T-helper 17 cell (primary cell): ENCODE measurements at places on chromosomes 7 and 10.

DNA sequence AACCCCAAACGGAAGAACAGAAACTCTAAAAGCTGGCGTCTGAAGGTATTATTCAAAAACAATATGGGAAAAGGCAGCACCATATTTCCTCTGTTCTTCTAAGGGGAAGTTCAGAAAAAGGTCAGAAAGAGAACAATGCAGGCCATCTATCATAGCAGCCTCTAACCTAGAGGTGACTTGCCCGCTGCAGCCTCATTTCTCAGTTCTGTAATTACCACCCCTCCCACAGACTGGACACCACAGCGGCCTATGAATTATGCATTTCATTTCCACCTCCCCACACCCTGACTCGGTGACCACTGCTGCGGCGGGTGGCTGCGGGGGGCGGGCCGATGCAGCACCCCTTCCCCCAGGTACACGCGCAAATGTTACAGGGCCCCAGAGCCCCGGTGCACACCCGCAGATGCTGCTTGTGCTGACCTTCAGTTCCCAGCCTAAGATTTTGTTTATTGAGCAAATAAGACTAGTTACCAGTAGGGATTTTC lies 125.5 kb downstream of the CLEC2L start:
- peak overlapping the region; percentile 77 for H3K4me3 ChIP-seq
- peaks cover 3% of the 10 kb centered on the region for H3K36me3 ChIP-seq
- no peak for DNase-seq
- peaks cover 29% of the 10 kb centered on the region for H3K4me1 ChIP-seq

DNA sequence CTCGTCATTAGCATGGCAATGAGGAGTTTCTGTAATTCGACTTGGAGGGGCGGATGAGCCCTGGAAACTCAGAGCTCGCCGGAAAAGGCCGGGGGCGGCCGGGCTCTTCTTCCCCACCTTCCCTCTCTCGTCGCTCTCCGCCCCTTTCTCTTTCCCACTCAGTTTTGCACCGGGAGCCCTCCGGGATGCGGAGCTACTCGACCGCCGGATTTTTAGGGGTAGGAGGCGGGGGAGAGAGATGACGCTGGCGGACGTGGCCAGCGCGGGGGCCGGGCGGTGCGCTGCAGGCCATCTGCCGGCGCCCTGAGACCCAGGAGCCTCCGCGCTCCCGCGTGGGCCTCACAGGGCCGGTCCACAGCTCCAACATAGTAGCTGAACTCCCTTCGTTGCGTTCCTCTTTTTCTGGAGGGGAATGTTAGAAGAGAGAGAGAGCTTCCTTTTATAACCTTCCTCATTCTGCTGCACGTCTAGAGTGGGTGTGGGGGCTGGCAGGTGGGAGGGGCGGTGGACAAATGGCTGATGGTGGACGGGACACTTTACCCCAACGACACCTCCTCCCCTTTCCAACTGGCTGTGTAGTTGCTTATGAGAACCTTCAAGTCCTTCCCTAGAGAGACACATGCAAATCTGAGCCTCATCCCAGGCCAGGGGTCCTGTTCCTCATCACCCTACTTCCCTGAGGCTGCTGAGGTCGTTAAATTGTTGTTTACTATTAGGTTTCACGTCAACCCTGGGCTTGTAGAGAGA lies 1.1 kb upstream of the HOXA1 start:
- no peak overlapping the region for H3K27ac ChIP-seq
- peaks cover 6% of the 10 kb centered on the region for H3K36me3 ChIP-seq
- H3K27me3 ChIP-seq = peaks cover 84% of the 10 kb centered on the region

- H3K27ac ChIP-seq = no peak overlapping the region
- peaks cover 1% of the 10 kb centered on the region for H3K36me3 ChIP-seq
- peaks cover 48% of the 10 kb centered on the region for H3K27me3 ChIP-seq
- no peak for DNase-seq
- H3K4me1 ChIP-seq = peaks cover 8% of the 10 kb centered on the region
Measured at GRCh38 chr10:3248526-3249306, 76.1 kb upstream of the PITRM1 start.

DNA sequence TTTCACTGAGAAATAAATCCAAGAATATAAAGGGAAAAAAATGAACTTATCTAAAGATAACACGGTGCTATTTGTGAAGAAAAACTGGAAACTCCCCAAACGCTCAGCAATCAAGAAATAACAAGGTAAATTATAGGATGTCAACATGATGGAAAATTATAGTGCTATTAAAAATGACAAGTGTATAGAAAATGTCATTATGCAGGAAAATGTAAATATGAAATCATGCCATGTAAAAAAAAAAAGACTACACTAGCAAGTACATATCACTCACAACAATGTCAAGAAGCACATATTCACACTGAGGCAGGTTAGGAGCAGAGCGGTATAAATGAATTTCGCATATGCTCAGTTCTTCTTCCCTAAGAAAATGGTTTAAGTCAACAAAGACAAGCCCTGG lies 27.7 kb downstream of the KLRG2 start:
- no peak overlapping the region for H3K27ac ChIP-seq
- H3K4me3 ChIP-seq = no peak overlapping the region
- no peak for DNase-seq

- no peaks in the 10 kb centered on the region for H3K27me3 ChIP-seq
- peaks cover 38% of the 10 kb centered on the region for H3K4me1 ChIP-seq
- DNase-seq = peak; percentile 50
- H3K27ac ChIP-seq = peak overlapping the region; percentile 96
Measured at GRCh38 chr10:87093632-87094372, 841 bp downstream of the GLUD1 start.

DNA sequence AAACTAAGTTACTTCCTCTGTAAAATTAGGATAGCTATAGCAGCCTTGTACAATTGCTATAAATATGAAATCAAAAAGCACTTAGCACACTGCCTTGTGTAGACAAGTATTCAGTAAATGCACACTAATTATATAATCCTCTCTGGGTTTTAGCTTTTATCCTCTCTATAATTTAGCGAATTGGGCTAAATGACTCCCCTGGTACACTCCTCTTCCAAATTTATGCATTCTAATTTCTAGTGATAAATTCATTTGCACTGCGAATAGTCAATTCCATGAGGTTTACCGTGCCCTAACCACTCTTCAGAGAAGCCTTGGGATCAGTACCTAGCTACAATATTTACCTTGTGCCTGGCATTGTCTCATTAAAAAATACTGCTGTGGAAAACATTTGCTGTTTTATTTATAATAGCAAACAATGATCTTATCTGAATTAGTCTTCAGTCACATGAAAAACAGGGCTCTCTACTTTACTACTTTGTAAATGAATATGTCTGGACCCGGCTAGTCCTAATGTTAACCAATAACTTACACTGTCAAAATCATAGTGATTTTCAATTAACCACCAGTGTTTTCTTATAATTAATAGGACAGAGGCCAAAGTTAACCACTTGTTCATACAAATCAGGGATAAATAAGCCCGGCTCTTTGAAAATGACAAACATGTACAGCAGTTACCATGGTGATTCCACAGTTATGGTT lies 577.9 kb downstream of the IPMK start:
- H3K27me3 ChIP-seq = no peaks in the 10 kb centered on the region
- H3K36me3 ChIP-seq = no peaks in the 10 kb centered on the region
- no peak for DNase-seq

DNA sequence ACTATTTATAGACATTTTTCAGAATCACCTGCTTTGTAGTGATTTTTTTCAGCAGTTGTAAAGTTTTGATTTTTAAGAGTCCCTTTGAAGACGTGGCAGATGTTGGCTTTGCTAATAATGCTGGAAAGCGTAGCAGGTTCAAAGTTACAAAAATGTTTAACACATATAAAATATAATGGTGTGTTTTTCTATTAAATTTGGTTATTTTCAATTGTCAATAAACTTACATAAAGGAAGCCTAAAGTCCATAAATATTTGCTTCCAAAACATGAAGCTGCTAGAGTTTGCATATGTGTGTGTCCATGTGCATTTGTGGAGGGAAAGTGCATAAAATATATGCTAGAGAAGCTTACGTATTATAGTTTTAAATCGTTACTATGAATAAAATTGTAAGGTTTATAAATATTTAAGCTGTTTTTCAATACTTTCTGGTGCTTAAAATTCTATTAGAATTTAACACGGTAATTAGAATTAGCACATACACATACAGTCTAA lies 3.7 kb downstream of the MEOX2 start:
- H3K27me3 ChIP-seq = peaks cover 31% of the 10 kb centered on the region
- H3K4me1 ChIP-seq = no peaks in the 10 kb centered on the region
- no peak overlapping the region for H3K27ac ChIP-seq
- H3K36me3 ChIP-seq = no peaks in the 10 kb centered on the region
- no peak overlapping the region for H3K4me3 ChIP-seq

DNA sequence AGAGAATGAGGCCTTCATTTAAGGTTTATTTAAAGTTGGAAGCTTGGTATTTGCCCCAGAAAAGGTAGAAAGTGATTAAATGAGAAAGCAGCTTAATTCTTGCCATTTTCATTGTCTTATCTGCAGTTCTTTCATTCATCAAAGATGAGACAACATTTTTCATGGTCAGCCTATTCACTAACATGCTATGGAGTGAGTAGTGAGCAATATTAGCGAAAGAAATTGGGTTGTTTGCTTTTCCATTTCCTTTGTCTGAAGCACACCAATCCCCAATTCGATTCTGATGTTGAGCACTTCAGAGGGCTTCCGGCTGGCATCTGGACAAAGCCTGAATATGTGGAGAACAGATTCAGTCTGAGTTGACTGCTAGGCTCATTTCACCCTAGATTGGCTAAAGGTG lies 317.2 kb downstream of the BBS9 start:
- H3K4me1 ChIP-seq = peaks cover 9% of the 10 kb centered on the region
- DNase-seq = no peak
- no peaks in the 10 kb centered on the region for H3K27me3 ChIP-seq
- no peak overlapping the region for H3K27ac ChIP-seq
- H3K4me3 ChIP-seq = no peak overlapping the region

GRCh38 chr7:84264396-84264795 lies 69.8 kb upstream of the SEMA3A start:
- DNase-seq = no peak
- H3K27me3 ChIP-seq = no peaks in the 10 kb centered on the region
- H3K27ac ChIP-seq = no peak overlapping the region
- no peak overlapping the region for H3K4me3 ChIP-seq
- no peaks in the 10 kb centered on the region for H3K4me1 ChIP-seq

GRCh38 chr7:33471636-33472242 lies 342.4 kb downstream of the BBS9 start:
- H3K27me3 ChIP-seq = no peaks in the 10 kb centered on the region
- H3K36me3 ChIP-seq = peaks cover 2% of the 10 kb centered on the region
- H3K4me1 ChIP-seq = no peaks in the 10 kb centered on the region
- H3K27ac ChIP-seq = no peak overlapping the region
- H3K4me3 ChIP-seq = no peak overlapping the region
- DNase-seq = no peak
